Right ventricle myocardium inferior (tissue), 1 donor: ENCODE measurements at places on chromosomes 13 and 19. TPM values are rescaled to one million over a fixed set of nuclear protein-coding genes. Genes with fewer than 3 reads are reported as not detected.

Gene GSK3A
- 36.3 TPM for total RNA-seq

Gene KLK2
- total RNA-seq = not detected

Gene ICAM5
- 0.38 TPM for total RNA-seq

Gene MYH14
- total RNA-seq = 99.3 TPM

Gene ZNF486
- total RNA-seq = 1.5 TPM

Gene ZNF480
- total RNA-seq = 18.5 TPM

Gene FAM174C
- total RNA-seq = 13.1 TPM

Gene CBARP
- total RNA-seq = 1.2 TPM

Gene FSTL3
- 37.1 TPM for total RNA-seq
